Glomerular endothelial cell (primary cell): ENCODE measurements at places on chromosomes 12 and 14. TPM values are rescaled to one million over a fixed set of nuclear protein-coding genes. Genes with fewer than 3 reads are reported as not detected.

- DNase-seq: no peak
These were observed 31.1 kb upstream of the DUSP6 start for GRCh38 chr12:89383235-89384049.

RERGL gene
- total RNA-seq: 1.1 TPM in 1 of 2 replicates, not detected in the other

GRCh38 chr12:126534495-126534894 lies 1469.3 kb downstream of the AACS start:
- no peak for DNase-seq

NRL gene
- 0.70 and 4.9 TPM in 2 replicates for total RNA-seq

DNA sequence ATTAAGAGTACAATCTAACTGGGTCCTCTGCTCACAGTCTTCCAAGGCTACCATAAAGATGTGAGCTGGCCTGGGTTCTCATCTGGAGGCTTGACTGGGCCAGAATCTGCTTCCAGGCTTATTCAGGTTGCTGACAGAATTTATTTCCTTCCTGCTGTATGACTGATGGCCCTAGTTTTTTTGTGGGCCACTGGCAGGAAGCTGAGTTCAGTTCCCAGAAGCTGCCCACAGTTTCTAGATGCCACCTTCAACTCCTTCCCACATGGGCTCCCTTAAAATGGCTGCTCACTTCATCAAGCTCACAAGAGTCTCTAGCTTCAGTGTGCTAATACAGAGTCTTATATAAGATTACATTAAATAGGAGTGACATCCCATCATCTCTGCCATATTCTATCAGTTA lies 121.7 kb upstream of the CAND1 start:
- DNase-seq: no peak

DNA sequence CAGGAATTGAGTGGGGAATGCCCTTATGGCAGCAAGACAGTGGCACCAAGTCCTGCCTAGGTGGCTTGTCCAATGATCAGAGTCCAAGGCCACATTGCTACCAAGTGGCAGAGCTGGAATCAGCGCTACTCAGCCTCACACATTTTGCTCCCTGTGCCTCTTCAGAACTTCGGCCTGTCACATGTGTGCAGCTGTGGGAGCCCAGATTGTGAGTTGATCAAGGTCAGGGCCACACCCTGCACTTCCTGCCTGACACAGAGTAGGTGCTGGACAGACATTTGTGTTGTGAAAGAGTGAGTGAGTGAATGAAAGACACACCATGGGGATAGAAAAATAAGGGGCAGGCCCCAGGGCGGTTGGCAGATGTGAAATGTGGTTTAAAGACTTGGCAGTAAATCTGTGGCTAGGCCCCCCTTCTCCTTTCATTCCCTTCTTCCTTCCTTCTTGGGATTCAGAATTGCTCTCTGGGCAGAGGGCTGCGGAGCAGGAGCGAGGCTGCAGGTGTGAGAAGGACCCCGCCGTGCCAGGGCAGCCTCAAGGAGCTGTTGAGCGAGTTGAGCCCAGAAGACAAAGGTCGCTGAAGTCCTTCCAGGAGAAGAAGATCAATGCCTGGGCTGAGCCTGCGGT lies 83.5 kb downstream of the SLC25A47 start:
- DNase-seq: no peak

CLEC9A gene
- not detected in 2 replicates for total RNA-seq

GALNT16 gene
- 0.70 and 1.3 TPM in 2 replicates for total RNA-seq
